Activated CD8-positive, alpha-beta T cell treated with anti-CD3 and anti-CD28 coated beads for 36 hours (primary cell): ENCODE measurements at places on chromosomes 7 and 10.

DNA sequence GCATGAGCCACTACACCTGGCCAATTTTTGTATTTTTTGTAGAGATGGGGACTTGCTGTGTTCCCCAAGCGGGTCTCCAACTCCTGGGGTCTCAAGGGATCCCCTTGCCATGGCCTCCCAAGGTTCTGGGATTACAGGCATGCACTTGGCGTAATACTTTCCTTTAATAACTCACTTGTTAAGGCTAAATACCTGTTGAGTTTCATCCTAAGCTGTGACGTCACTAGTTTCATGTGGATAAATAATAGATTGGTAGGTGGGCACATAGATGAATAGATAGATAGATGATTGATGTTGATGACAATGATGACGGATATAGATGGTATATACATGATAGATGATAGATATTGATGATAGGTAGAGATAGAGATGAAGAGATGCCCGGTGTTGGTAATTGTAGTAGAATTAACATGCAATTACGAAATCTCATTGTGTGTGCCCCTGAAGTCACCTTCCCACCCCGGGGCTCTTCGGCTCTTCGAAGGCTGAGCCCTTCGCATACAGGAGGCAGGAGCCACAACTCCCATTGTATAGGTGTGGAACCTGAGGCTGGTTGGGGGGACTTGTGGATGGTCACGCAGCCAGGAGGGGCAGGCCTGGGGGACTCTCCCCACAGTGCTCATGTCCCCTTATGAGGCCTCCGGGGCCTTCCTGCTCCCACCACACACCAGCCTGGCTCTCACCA is 2.6 kb downstream of the GRIFIN start:
- no peak for DNase-seq

DNA sequence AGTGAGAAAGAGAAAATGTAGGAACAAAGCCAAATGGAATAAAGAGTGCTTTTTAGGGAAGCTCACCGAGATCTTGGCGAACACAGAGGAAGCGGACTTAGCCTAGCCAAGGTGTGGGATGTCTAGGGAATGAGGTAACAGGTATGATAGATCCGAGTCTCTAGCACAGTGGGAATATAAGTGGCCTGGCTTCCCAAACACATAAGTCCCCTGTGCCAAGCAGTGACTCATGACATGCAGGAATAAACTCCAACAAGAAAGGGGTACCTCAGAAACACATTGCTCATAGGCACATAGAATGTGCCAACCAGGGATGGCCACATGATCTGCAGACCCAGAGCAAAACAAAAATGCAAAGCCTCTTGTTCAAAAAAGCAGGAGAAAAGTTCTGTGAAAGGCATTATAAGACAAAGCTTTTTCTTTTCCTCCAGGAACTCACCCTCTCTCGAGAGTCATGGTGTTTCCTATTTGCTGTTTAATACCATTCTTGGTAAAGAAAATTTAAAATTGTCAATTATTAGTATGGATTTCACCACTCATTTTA is 542.5 kb downstream of the GATA3 start:
- DNase-seq, result no peak

DNA sequence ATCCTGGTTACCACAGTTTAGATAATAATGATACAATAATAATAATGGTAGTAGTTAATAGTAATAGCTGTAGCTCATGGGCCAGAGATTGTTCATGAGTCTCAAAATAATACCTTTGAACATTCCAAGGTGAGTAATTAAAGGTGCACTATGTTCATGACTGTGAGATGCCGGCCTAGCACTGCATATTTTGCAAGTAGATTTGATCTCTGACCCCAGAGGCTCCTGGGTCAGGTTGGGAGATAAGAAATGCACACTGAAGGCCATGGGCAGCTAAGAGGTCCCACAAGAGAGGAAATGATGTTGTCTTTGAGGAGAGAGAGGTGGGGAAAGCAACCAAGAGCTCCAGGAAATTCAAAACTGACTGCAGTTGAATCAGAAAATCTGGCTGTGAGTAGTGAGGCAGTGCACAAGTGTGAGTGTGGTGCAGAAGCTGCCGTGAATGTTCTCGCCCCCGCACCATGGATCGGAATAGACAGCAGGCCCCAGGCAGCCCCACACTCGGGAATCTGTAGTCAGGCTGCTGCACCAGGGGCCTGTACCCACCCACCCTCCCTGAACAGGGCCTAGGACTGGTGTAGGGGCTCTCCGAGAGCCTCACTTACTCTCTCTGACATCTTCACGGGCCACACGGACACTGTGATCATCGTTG is 11.9 kb downstream of the CPXM2 start:
- no peak for DNase-seq

DNA sequence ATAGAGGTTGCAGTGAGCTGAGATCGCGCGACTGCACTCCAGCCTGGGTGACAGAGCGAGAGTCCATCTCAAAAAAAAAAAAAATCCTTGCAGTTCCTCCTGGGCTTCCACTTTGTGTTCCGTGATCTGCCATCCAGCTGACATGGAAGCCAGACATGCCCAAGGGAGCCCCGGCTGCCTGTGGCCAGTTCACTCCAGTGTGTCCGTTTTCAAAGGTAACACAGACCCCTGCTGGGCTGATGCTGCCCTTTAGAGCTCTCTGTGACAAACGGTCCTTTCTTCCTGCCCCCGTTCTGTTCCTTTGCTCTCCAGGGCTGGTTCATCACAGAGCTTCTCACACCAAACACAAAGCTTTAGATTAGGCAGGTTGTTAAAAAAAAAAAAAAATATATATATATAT is 130.8 kb downstream of the CUL2 start:
- no peak for DNase-seq

- DNase-seq, result no peak
Measured at GRCh38 chr10:94357193-94357592, 5.5 kb downstream of the NOC3L start.
